ENCODE measurements at places on chromosomes 4 and X. TPM values are rescaled to one million over a fixed set of nuclear protein-coding genes. Genes with fewer than 3 reads are reported as not detected.
A peak's percentile ranks its signal among the peaks of the same experiment; 100 is the strongest.

DNA sequence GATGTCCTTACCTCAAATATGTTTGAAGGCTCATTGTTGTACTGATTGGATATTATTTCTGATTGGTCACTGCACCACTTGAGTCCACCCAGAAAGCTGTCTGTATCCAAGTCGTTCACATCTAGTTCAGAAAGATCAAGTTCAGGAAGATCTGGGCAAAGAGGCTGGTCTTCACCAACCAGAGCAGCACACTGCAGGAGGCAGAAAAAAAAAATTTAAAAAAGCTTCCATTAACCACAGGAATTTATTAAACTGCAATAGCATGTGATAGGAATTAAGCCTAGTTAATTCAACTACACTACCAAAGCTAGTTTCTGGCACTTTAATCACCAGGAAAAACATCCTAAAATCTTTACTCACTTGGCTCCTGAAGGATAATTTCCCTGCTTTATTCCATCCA lies 5.1 kb downstream of the PPARGC1A start:
- no peak for DNase-seq

DNA sequence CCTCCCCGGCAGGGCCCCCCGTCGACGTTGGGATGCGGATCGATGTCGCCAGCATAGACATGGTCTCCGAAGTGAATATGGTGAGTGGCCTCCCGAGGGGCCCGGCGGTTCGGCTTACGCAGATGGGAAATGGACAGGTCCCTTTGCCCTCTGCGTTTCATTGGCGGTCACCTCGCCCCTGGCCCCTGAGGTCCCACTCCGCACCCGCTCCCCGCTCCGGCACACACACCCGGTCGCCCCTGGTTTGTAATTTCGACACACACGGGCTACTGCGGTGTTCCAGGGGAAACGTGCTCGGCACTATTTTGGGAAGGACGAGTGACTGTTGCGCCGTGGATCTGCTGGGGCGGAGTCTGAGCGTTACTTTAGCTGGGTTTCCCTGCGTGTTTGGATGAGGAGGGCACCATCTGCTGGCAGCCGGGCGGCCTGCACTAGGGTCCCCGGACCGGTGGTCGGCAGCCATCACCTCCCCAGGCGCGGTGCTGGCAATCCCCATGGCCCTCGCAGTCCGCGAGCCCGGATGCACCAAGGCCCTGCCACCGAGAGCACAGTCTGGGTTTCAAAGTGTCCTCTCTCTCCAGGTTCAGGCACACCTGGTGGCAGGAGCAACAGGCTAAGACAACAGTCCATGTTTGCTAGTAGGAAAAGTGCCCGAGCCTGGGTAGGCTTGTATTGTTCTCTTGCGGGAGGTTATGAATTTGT lies 1.2 kb downstream of the GABRB1 start:
- DNase-seq = no peak

GRCh38 chrX:13876652-13877051 lies 59.8 kb upstream of the GPM6B start:
- peak; percentile 37 for DNase-seq

The AFM gene
- total RNA-seq = not detected

GRCh38 chrX:150508451-150509367 lies 59.7 kb upstream of the MTM1 start:
- DNase-seq = no peak

Data from foreskin keratinocyte (primary cell).